HTR-8/SVneo (cell line): ENCODE measurements at places on chromosomes 12 and 14.

DNA sequence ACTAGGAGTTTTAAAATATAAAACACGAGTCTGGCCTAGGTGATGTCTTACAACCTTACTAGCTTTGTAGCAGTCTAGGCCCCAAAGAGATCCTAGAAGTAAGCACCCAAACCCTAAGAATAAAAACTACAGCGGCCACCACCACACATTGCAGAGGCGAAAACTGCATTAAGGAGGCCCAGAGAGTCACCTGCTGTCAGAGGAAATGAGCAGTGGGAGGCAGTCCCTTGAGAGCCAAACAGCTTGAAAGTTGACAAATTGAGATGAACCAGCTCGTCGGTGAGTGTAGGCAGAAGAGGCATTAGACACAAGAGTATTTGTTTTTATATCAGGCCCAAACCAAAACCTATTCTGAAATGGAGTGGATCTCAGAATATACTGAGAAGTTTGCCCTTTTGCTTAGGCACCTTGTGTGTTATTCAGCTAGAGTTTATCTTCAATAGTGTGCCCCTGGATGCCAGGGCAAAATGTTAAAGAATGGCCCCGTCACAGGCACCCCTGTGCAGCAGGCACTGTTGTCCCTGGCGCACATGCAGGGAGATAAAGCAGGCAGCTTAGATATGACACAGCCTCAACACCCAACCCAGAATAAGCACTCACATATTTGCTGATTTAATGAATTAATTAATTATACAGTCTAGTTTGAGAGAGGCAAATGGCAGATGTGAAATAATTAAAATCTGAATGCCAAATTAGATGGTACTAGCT, 56.7 kb downstream of the TTC7B start:
- no peak for DNase-seq

- peak; percentile 84 for DNase-seq
Measured at GRCh38 chr12:56119361-56119796, 1.3 kb downstream of the ZC3H10 start.

DNA sequence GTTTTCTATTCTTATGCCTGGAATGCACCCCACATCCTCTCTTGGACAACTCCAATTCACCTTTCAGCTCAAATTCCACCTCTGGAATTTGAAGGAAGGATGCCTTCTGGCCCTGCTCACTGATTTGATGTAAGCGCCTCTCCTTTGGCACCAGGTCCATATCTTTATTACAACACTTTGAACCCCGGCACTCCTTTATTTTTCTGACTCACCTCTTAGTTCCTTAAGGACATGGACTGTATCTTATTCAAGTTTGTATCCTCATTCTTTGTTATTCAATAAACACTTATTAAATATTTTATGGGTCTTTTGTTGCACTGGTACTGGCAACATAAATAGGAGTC, 3.1 kb downstream of the GALC start:
- DNase-seq, result no peak

DNA sequence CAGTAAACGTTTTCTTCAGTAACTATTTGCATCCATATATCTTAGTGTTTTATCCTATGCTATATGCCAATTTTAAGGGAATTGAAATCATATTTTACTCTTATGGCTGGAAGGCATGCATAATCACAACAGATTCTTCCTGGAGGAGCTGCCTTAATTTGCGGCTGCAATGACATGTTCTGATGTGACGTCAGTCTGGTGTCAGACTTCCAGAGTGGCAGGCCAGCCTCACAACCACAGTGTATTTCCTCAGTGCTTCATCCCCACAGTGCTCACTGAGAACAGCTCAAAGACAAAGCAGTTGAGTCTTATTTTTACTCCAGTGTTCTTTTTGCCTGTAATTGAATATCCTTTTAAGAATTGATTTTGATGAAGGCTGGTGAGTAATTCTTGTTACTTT, 107.1 kb downstream of the PLEKHA5 start:
- DNase-seq, result no peak
